Stimulated activated CD8-positive, alpha-beta memory T cell treated with anti-CD3 and anti-CD28 coated beads, Interleukin-7, amount 100 ng/mL, for 1 hour (primary cell): ENCODE measurements at places on chromosomes 3 and 15.

- no peak for DNase-seq
These were observed 19.5 kb downstream of the PLXNB1 start for GRCh38 chr3:48410205-48411040.

GRCh38 chr3:56799251-56799882, 2.4 kb downstream of the ARHGEF3 start:
- no peak for DNase-seq

GRCh38 chr15:44158111-44158510, 37.0 kb downstream of the FRMD5 start:
- no peak for DNase-seq

GRCh38 chr3:54034971-54035370, 87.4 kb upstream of the CACNA2D3 start:
- no peak for DNase-seq

DNA sequence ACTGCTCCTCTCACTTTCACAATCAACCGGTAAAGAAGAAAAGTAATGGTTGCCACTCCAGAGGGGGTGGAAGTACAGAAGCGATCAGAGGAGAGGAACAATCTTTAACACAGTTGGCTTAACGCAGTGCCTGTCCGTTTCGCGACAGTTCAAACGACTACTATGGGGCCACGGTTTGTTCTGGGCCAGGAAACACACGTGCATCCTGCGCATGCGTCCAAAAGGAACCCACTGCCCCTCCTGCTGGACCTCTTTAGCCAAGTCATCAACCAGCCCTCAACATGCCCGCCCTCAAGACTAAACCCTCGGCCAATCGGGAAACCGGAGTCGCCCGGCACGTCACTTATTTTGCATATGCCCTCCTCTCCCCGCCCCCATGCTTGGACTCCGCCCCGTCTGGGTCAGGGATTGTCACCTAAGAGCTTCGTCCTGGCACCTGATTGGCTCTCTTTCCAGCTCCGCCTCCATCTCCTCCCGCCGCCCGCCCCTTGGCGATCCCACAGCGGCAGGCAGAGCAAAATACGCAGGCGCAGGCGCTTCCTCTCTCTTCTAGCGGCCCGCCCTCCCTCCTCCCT, 345 bp upstream of the CDV3 start:
- DNase-seq: peak; percentile 99

GRCh38 chr3:155872904-155873646, 2.6 kb downstream of the GMPS start:
- no peak for DNase-seq

DNA sequence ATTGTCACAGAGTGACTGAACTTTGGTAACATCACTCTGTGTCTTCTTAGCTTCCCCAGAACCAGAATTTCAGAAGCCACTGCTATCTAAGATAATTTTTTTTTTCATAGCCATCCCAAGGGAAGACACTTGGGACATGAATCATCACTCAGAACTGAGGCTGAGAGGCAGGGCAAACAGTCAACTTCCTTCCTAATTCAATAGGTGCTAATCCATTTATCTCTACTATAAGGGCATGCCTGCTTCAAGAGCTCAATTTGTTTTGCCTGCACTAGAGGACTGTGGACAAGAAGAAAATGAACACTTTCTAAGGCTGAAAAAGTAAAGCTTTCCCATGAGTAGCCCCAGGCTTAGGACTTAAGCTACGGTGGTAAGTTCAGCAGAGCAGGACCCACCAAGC, 56.7 kb upstream of the MYRIP start:
- DNase-seq: no peak

DNA sequence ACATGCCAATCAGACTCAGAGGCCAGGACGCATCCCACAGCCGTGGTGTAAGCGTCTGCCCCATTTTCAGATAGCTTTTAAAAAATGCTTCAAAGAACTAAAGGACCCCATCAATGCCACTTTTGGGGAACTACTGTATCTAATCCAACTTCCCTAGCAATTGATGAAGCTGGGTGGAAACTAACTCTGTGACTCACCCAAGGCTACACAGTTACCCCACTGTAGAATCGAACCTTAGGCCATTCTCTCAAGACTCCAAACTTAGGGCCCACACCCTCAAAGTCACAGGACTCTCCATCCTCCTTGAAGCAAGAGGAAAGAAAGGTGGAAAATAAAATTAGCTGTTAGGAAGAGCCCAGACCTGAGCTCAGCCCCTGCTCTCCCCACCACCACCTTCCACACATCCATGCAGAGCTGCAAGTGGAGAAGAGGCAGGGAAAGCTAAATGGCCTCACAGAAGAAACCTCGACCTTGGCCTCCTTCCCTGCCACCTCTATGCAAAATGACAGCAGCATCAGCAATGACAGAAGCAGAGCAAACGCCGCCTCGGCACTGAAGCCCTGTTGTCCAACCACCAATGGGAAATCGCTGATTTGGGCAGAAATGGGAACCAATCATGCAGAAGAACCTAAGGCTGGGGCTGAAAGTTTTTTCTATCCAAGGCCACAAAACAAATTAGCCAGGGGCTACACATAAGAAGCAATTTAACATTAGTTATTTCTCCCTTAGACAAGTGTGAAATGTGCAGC, 22.2 kb downstream of the ANP32A start:
- no peak for DNase-seq

DNA sequence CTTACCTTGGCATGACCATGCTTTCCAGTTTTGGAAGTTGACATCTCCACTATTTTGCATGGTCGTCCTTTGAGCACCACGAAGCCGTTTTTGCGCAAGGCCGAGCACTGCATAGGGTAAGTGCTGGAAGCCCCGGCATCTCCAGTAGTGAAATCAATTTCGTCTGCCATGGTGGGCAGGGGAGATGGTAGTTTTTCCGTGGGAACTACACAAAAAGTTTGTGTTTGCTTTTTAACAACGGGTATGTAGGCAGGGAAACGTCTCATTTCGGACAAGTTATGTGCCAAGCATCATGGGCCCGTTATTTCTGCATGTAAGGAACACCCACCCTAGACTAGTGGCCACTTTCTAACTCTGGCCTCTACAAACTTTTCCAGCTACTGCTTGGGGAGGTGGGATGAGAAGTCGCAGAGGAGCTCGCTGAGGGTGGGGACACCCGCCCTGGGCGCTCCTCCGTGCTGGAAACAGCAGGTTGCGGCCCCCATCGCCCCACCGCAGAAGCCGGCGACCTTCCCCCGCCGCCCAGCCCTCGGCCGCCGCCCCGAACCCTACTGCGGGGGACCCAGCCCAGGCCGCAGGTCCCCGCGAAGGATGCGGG, 701 bp downstream of the EIF5A2 start:
- DNase-seq: no peak

DNA sequence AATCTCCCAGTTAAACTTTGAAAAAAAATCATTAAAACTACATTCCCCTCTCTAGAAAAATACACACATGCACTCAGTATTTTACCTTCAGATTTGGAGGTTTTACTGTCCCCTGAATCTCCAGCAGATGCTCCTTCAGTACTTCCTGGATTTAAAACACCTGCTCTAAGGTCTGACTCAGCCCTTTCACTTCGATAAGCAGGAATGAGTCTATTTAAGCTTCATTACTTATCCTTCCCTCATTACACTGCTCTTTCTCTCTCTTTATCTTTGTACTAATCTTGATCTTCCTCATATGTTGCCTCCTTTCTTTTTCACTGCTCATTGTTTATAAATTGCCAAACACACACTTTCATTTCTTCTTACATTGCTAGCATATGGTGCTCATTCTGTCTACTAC, 443.9 kb downstream of the DIPK2A start:
- DNase-seq: no peak

DNA sequence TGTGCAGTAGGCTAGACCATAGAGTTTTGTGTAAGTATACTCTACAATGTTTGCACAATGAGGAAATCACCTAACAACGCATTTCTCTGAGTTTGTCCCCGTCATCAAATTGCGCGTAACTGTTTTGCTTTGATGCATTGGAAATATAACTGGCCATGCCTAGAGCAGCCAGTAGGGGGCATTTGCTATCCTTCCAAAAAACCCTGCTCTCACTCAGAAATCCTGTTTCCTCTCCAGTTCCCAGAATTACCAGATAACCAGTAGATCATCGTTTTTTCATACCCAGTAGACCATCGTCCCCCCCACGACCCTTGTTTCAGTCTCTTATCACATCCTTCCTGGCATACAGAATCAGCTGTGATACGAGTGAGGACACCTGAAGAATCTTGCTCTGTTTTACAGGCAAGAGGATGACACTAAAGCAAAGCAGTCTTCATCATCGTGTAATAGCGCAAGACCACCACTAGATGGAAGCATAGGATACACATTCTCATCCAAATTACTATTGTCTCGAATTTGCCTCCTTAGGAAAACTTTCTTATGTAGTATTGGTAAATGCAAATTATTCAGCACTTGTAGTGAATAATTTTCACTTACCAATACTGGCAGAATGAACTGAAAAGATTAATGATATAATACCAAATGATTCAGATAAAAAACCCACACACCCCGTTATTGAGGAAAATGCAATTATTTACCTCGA, 4.4 kb upstream of the GABRR3 start:
- peak; percentile 42 for DNase-seq

GRCh38 chr15:58793862-58794261, 22.8 kb downstream of the MINDY2 start:
- no peak for DNase-seq

GRCh38 chr15:89358435-89358754, 23.8 kb upstream of the POLG start:
- no peak for DNase-seq

DNA sequence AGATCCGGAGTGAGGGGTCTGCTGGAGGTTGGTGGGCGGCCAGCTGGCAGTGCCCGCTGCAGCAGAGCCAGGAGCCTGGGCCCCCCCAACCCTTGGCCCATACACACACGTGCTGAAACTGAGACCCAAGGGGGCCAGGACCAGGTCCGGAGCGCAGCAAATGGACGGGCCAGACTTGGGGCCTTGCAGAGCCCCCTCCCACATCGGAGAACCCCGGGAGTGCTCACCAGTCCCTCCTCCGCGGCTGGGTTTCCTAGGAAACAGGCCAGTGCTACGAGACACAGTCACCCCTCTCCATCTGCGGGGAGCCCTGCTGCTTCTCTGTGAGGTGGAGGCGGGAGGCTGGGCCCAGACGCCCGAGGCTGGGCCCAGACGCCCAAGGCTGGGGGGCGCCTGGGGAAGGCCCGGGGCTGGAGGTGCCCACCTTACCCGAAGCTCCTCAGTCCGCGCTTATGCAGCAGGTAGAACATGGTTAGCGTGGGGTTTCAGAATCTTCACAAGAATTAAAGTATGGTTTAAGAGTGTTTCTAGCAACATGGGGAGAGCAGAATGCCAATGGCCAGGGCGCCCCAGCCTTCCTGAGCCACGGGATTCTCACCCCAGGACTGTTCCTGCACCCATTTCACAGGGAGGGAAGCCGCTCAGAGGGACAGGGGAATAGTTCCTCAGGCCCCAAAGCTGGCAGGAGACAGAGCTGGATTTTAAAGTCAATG, 135.0 kb upstream of the PRR20G start:
- DNase-seq: no peak

DNA sequence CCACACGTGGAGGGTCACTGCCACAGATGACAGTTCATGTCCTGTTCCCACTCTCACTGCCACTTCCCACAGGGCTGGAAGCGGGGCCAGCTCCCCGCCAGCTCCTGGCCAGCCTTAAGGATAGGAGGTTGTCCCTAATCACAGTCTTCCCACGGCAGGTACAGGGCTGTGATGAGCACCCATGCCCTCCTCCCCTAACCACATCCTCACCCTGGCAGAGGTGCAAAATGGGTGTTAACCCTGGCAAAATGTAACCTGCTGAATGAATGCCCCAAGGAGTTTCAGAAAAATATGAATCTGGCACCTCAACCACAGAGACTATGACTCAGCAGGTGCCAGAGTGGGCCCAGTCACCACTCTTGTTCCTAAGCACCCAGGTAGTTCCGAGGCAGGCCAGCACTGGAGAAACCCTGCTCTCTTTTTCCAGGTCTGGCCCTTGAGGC, 185.1 kb upstream of the TPM1 start:
- no peak for DNase-seq

- no peak for DNase-seq
These were observed 39.8 kb downstream of the TUBGCP4 start for GRCh38 chr15:43410572-43411214.

DNA sequence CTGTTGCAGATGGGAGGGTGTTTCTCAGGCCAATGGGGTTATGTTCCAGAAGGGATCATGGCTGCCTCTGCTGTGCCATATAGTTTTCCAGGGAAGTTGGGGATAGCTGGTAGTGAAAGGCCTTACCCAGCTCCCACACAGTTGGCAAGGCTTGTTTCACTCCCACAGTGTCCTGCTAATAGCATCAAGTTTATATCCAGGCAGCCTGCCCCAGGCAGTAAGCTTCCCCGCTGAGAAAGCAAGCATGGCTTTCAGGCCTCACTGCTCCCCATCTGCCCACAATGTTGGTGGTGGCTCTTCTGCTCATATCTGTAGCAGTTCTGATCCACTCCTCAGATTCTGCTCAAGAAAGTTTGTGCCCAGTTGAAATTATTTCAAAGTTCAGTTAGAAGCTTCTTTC, 50.9 kb upstream of the DCBLD2 start:
- no peak for DNase-seq

DNA sequence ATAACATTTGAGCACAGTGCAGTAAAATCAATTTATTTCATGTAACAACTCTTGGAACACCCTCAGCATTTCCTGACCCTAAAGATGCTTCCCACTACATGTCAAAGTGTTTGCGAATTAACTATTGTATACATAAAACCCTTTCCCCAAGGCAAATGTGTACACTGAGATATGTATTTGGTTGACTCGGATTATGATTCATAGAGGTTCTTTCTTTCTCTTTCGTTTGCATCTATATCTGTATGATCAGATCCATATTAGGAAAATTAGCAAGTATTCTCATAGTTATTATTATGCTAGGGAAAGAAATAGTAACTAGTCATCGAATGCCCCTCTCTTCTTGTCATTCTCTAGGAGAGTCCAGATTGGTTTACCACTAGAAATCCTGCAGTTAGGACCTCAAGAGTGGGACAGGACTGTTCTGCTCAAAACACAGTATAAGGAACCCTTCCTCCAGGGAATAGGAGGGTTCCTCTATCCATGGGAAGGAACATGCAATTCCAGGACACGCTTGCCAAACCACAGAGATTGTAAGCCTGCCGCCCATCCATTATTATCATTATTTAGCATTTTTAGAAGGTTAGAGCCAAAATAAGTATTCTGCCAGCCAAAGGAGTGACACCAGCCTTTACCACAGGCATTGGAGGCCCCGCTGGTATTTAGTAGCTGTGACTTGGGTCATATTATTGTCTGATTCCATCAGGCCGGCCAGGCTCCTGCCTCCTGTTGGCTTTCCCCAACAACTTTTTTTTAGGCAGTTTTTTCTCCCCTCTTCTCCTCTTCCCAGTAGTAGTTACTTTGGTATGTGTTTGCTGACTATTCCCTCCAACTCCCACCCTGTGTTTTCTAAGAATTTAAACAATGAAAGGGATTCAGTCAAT, 100.7 kb downstream of the GALK2 start:
- no peak for DNase-seq

DNA sequence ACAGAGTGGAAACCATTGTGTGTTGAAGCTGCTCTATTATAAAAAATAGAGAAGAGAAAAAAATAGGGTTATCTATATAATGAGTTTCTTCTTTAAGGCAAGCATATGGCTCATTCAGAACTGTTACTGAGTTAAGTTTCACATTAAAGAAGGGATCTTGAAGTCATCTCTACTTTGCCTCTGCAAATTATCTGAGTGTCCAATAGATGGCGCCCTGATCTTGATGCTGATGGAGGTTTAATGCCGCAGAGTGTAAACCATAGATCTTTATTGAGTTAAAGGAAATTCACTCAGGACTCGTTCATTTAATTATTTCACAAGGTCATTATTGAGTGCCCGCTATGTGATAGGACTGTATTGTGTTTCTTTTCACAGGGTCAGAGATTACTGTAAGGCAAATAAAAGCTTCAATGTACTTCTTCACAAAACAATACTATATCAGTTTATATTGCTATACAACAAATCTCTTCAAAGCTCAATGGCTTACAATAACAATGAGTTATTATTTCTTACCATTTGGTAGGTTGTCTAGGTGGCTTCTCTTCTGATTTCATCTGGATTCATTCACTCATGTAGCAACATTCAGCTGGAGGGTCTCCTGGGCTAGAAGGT, 171.4 kb downstream of the NSUN3 start:
- DNase-seq: no peak
